ENCODE measurements at places on chromosomes 1 and 21.
A peak's percentile ranks its signal among the peaks of the same experiment; 100 is the strongest.

DNA sequence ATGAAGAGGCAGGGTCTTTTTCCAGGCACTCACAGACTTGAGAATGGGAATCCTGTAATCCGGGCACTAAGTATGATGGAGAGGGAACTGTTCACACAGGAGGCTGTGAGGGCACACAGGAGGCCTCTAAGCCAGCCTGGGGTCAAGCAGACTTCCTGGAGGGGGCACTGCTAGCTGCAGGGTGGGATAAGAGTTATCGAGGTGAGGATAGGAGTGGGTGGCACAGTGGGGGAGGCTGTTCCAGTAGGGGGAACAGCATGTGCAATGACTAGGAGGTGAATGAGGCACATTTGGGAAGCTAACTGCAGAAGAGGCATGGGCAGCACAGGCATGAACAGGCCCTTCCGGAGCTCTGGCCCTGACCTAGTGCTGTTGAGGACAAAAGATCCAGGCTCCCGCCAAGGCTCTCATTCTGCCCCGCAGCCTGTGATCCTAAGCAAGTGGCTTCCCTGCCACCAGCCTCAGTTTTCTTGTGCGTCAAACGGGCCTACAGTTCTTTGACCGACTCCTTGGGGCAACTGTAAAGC, 216.7 kb downstream of the TRABD2B start:
- no peak for DNase-seq

DNA sequence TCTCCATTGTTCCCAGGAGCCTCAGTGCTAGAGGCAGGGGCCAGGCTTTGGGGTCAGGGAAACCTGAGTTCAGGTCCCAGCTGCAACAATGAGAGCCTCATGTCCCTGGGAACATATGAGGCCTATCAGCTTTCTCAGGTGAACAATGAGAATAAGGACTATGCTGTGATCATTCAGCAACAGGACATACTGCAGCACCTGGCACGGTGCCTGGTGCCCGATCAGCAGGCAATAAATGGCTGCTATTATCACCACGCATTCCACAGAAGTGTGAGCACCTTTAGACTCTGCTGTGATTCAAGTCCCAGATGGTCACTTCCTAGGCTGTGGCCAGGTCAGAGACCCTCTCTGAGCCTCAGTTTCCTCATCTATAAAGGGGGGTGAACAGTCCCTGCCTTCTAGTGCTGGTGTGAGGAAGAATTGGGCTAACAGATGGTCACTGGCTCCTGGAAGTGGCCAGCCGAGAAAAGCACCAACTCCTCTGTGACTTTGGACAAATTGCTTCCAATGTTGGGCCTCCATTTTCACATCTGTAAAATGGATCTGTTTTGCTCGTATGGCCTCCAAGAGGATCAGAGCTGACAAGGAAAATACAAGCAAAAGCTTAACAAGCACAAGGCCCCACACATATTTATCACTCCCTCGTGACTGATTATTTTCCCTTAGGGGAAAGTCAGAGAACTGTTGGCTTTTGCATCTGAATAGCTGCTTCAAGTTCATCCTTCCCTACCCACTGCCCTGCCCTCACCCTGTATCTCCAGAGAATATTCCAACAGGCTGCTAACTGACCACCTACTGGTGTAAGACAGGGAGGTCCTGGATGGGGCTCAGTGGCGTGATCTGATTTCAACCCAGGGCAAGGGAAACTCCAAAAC, 1.1 kb downstream of the SLC5A9 start:
- DNase-seq, result no peak

- DNase-seq, result no peak
Observed at GRCh38 chr1:210624722-210625121, 296.0 kb downstream of the HHAT start.

GRCh38 chr1:243657793-243658192, 192.2 kb downstream of the AKT3 start:
- DNase-seq, result no peak

- DNase-seq, result peak; percentile 27
Observed at GRCh38 chr1:200888349-200888838, 6.3 kb upstream of the INAVA start.

GRCh38 chr1:211313392-211313791, 13.2 kb upstream of the TRAF5 start:
- no peak for DNase-seq

- no peak for DNase-seq
Observed at GRCh38 chr21:33042812-33043211, 17.1 kb downstream of the OLIG2 start.

GRCh38 chr1:44628962-44629756, 45.1 kb downstream of the TMEM53 start:
- no peak for DNase-seq

DNA sequence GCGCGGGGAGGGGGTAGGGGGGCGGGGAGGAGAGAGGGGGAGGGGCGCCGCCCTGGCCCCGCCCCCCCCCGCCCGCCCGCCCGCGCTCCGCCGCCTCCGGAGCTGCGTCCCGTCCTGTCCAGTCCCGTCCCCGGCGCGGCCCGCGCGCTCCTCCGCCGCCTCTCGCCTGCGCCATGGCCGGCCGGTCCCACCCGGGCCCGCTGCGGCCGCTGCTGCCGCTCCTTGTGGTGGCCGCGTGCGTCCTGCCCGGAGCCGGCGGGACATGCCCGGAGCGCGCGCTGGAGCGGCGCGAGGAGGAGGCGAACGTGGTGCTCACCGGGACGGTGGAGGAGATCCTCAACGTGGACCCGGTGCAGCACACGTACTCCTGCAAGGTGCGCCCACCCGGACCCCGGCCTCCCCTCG, at the start of gene AGRN:
Gene AGRN, plus strand, starts transcription at position 121 of the 405 bp plus-strand sequence. Its CDS starts 53 bp downstream, at position 174.
- peak; percentile 17 for DNase-seq
